Germinal center (tissue), 1 donor: ENCODE measurements at places on chromosomes 3 and 15.

DNA sequence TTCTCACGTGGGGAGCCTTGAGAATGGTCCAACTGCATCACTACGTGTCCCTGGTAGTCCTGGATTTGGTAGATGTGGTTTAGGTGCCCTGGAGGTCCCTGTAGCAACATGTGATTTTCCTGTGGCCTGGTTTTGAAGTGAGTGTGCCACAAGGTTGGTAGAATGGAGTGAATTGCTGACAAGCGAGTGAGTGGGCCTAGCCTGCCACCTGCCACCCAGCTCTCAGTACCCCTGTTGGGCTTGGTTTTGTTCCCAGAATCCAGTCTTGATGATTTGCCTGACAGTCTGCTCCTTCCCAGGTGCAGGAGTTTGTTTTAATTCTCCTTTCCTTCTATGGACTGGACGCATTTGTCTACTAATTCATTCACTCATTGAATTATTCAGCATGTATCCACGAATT is 19.4 kb downstream of the RPLP1 start:
- DNase-seq = no peak

DNA sequence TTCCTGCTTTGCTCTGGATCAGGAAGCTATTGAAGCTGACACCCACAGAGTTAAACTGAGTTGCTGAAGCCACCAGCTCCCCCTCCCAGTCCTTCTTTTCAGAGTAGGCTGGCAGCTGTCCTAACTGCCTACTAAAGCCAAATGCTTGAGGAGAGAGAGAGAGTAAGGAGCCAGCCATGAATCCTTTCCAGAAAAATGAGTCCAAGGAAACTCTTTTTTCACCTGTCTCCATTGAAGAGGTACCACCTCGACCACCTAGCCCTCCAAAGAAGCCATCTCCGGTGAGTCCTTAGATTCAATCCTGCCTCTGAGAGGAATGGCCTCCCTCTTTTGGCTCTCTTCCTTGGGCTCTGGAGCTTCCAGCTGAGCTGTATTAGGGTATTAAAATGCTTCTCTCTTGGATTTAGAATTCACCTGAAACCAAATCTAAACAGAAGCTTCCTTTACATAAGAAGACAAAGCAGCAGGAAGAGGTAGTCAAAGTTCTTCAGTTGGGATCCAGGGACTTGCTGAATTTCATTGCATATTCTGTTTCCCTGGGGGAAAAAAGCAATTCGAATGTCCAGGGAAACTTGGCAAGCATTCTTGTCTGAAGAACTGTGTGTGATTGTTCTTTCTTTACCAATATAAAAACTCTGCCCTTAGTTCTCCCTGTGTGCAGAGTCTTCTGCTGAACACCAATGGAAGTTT is at the start of gene SLC15A2:
Gene SLC15A2 (plus strand): TSS at position 101 of the 690 bp plus-strand sequence. CDS start 76 bp downstream, at position 177.
- DNase-seq = no peak

DNA sequence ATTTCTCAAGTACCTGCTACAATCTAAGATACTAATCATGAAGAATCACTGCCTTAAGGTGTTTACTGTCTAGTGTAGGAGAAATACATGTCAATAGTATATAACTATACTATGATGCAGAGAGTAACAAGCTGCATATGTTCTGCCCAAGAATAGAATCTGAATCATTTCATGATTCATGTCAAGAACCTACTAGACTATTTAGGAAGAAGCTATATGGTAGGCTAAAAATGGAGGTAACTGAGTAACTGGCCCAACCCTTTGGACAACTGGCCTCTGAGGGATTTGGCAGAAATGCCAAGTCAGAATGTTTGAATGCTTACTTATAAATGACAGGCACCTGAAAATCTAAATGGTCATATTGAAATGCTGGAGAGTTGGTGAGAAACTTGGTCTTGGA is 59.9 kb upstream of the DGKG start:
- no peak for DNase-seq

- DNase-seq = no peak
Observed at GRCh38 chr15:26449291-26449690, 323.6 kb downstream of the GABRB3 start.

- DNase-seq = no peak
Observed at GRCh38 chr3:149563114-149563513, 88.6 kb downstream of the TM4SF4 start.
